ENCODE measurements at places on chromosomes 2 and 18.

- DNase-seq: no peak
Measured at GRCh38 chr2:118805064-118805690, 42.3 kb downstream of the EN1 start.

GRCh38 chr2:239601880-239602279 lies 201.1 kb upstream of the HDAC4 start:
- no peak for DNase-seq

DNA sequence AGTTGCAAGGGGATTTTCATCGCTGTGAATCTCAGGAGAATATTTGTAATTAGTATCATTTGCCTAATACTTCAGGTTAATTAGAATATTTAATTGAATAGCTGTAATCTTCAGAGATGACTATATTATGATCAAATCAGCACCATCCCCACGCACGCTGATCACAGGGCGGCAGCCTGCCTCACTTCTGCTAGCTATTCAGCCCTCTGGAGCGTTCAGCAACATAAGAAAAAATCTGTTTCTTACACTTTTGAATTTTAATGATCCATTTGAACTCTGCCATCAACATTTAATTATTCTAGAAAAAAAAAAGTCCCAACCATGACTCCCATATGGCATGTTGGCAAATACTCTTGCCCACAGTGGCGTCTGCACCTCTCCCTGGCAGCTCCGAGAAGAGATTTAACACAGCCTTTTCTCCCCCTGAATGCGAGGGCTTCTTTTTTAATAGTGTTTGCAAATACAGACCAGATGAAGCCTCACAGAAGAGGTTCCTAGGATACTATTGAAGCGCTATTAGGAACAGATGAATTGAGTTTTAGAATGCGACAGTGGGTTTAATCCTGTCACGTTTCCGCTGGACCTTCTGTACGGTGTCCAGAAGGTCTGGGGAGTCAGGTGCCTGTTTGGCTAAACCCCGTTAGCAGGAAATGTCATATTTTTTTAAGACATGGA lies 731.9 kb upstream of the SALL3 start:
- no peak for DNase-seq

- DNase-seq: no peak
Measured at GRCh38 chr2:207505171-207505570, 24.6 kb upstream of the CREB1 start.

DNA sequence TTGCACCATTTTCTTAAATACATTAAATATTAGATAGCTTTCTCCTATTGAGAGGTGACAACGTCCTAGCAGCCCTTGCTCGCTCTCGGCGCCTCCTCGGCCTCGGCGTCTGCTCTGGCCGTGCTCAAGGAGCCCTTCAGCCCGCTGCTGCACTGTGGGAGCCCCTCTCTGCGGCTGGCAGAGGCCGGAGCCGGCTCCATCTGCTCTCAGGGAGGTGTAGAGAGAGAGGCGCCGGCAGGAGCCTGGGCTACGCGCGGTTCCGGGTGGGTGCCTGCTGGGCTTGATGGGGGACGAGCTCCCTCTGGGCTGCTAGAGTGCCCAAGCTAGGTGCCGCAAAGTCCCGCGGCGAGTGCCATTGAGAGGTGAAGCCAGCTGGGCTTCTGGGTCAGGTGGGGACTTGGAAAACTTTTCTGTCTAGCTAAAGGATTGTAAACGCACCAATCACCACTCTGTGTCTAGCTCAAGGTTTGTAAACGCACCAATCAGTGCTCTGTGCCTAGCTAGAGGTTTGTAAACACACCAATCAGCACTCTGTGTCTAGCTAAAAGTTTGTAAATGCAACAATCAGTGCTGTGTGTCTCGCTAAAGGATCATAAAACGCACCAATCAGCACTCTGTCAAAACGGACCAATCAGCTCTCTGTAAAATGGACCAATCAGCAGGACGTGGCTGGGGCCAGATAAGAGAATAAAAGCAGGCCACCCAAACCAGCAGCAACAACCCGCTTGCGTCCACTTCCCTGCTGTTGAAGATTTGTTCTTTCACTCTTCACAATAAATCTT lies 3.1 kb downstream of the RPRD1A start:
- DNase-seq: no peak
